H54 (cell line): ENCODE measurements at places on chromosomes 7 and 10.
A peak's percentile ranks its signal among the peaks of the same experiment; 100 is the strongest.

- no peak for DNase-seq
These were observed 62.5 kb upstream of the KCNMA1 start for GRCh38 chr10:77700086-77700485.

GRCh38 chr10:47214520-47214919 is 85.5 kb upstream of the GDF10 start:
- no peak for DNase-seq

DNA sequence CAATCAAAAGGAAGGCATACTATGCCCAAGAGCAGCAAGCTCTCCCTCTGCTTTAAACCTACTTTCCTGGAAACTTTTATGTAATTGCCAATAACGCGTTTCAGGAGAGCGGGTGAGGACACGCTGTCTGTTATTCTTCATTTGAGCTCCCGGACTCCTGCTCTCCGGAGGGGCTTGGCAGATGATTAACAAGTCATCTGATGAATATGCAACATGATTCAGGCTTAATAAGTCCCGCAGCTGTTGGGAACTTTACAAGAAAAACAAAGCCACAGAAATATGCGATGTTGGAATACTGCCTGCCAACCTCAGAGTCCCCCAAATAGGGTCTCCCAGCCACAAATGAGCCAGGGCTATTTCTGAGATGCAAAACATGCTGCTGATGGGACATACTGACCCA is 348.0 kb downstream of the GPAM start:
- DNase-seq, result no peak

- DNase-seq, result peak; percentile 9
These were observed 30.1 kb downstream of the PDZD8 start for GRCh38 chr10:117345143-117345542.

DNA sequence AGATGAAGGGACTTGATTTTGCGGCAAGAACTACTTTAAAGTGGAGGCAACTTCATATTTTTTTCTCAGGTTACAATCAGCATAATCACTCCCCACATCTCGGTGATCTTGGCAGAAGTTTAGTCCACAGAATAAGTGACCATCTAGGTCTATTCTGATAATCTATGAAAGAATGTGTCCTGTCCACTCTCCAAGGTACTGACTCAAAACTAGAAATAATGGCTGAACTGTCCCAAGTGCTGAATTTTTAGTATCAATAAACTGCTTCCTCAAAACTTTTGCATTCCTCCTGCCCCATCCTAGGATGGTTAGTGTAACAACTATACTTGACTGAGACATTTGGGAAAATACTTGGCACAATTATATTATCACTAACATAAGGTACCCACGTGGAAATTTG is 10.9 kb upstream of the CHRM2 start:
- DNase-seq, result no peak

DNA sequence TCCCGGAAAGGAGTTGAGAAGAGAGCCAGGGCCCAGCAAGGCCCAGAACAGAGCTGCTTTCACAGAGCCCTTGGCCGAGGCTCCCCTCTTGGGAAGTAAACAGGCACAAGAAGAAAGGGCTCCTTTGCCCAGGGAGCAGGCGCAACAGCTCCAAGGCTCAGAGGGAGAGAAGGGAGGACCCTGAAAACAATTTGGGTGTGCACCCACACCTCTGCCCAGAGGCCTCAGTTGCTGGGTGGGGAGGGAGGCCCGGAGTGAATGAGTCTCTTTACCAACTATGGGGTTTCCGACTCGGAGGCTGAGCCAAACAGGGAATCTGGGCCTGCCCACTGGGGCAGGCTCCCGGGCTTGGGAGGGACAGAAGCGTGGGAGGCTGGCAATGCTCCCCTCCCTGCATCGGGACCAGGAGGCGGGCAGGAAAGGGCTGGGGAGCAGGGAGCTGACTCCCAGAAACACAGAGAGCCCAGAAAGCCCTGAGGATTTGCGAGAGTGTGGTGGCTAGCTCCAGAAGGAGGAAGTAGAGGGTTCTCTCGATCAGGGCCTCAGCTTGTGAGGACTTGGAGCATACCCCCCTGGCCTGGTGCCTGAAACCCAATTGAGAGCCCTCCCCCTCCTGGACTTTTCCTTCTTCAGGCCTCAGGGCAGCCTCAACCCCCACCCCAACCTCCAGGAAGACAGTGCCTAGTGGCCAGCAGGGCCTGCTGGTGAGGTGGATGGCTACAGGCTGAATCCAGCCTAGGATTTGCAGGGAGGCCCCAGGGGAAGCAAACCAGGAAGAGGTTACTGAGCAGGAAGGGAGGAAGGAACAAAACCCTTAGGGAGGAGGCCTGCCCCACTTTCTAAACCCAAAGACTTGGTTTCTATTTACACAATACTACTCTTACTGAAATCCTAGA is 6.2 kb downstream of the C10orf105 start:
- no peak for DNase-seq

DNA sequence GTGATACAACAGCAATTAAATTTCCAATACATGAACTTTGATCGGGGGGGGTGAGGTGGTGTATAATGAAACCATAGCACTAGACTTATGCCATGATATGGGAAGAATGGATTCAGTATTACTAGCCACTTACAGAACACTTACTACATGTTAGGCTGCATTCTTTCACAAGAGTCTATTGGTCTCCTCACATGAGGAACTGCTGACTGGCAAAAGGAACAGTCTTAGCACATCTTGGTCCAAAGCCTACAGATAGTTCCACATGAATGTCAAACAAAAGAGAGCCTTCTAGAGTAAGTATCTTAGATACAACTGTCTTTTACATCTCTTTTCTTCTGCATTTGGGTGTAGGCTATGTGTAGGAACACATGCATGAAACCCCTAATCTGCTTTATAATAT is 115.9 kb upstream of the DNAJB12 start:
- DNase-seq, result no peak

- DNase-seq, result no peak
These were observed 151.5 kb downstream of the HPSE2 start for GRCh38 chr10:99084161-99084560.

DNA sequence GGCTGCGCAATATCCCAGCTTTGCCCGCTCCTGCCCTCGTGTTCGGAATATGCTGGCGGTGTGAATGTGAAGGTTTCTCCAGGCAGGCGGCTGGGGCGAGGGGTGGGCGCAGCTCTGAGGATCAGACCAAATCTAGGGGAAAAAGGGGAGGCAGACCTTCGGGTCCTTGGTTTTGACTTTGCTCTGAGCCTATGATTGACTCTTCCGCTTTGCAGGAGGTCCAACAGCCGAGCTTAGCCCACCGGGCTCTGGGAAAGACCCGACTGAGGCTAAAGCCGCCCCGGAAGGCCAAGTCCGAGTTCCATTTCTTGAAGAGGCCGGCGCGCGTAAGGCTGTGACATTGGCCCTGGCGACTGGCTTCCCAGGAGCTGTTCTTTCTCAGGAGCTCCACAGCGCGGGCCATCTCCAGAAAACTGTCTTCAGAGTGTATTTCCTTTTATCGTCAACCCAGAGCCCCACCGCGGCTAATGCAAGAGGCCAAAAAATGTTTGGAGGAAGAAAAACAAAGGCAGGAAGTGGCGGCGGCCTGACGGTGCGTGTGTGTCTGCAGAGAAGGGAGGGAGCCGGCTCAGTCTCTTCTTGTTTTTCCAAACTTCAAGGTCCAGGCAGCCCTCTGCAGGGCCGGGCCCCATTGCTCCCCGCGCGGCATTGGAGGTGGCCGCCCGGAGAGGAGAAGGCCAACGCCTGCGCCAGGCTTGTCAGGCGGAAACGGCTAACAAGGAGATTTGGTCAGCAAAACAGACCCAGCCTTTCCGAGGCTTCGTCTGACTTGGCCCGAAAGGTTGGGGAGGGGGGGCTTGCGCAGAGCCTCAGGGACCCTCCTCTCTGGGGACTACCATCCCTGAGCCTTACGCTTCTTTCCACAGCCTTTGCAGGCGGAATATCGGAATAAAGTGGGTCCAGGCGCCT is 3.6 kb upstream of the HOXA11 start:
- DNase-seq, result no peak

GRCh38 chr7:125606671-125607070 is 677.0 kb upstream of the POT1 start:
- DNase-seq, result no peak
